Trophoblast cell (in vitro differentiated cells and primary cell): ENCODE measurements at places on chromosomes 6 and 20.

GRCh38 chr6:150346346-150346745 is 22.5 kb upstream of the IYD start:
- H3K36me3 ChIP-seq = no peaks in the 10 kb centered on the region
- no peaks in the 10 kb centered on the region for H3K27me3 ChIP-seq

DNA sequence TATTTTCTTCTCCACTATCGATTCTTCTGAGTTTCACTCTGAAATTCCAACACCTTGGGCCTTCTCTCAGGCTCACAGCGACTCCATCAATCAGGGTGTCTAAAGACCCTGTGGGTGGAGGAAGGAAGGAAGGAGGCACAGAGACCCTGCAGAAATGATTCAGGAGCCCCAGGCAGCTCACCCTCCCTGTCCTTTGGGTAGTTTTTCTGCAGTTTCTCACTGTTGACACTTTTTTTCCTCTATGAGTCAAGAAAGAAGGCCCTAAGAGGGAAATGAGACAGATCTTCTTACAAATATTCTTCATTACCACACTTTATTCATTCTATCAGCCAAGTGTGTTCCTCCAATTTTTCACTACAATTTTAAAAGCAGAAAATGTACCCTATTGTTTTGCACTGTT is 34.2 kb upstream of the TBXT start:
- H3K27me3 ChIP-seq = peaks cover 8% of the 10 kb centered on the region
- H3K36me3 ChIP-seq = no peaks in the 10 kb centered on the region
- no peak overlapping the region for H3K27ac ChIP-seq
- H3K4me3 ChIP-seq = no peak overlapping the region
- DNase-seq = no peak
- no peaks in the 10 kb centered on the region for H3K4me1 ChIP-seq

- no peak overlapping the region for H3K4me3 ChIP-seq
- H3K4me1 ChIP-seq = no peaks in the 10 kb centered on the region
- H3K36me3 ChIP-seq = no peaks in the 10 kb centered on the region
- peak overlapping the region; percentile 33 for H3K27ac ChIP-seq
- DNase-seq = peak; percentile 58
- H3K27me3 ChIP-seq = no peaks in the 10 kb centered on the region
Measured at GRCh38 chr6:134287859-134288537, 29.9 kb downstream of the SGK1 start.

- H3K36me3 ChIP-seq = no peaks in the 10 kb centered on the region
- H3K27me3 ChIP-seq = no peaks in the 10 kb centered on the region
- no peak for DNase-seq
- no peaks in the 10 kb centered on the region for H3K4me1 ChIP-seq
Measured at GRCh38 chr6:168535711-168536110, 94.7 kb downstream of the SMOC2 start.

DNA sequence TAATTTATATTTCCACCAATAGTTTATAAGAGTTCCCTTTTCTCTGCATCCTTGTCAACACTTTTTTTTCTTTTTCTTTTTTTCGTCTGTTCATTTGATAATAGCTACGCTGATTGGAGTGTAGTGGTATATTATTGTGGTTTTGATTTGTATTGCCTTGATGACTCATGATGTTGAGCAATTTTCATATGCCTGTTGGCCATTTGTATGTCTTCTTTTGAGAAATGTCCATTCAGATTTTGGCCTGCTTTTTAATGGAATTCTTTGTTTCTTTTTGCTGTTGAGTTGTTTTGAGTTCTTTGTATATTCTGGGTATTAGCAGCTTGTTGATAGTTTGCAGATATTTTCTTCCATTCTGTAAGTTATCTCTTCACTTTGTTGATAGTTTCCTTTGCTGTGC is 773.4 kb downstream of the KIF16B start:
- H3K4me1 ChIP-seq = no peaks in the 10 kb centered on the region
- no peak for DNase-seq
- no peak overlapping the region for H3K27ac ChIP-seq
- no peaks in the 10 kb centered on the region for H3K27me3 ChIP-seq

DNA sequence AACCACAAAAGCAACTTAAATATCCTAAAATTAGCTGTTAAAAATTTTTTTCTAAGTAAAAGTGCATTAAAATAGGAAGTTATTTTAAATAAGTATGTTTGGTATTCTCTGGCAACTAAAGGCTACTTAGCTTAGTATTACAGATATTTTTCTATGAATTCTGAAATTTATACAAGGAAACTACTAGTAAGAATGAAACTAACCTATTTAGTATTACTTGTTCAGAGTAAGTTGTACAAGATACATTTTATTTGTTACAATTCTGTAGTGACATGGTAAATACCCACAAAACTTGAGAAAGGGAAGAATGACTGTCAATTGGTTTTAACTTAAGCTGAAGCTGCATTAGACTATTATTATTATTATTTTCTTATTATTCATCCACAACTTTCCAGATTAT is 6.5 kb downstream of the PHIP start:
- no peaks in the 10 kb centered on the region for H3K4me1 ChIP-seq
- no peak overlapping the region for H3K27ac ChIP-seq
- no peaks in the 10 kb centered on the region for H3K36me3 ChIP-seq
- DNase-seq = no peak
- H3K4me3 ChIP-seq = no peak overlapping the region
- no peaks in the 10 kb centered on the region for H3K27me3 ChIP-seq

- no peaks in the 10 kb centered on the region for H3K4me1 ChIP-seq
- H3K4me3 ChIP-seq = no peak overlapping the region
- H3K27ac ChIP-seq = no peak overlapping the region
- no peak for DNase-seq
- no peaks in the 10 kb centered on the region for H3K36me3 ChIP-seq
Measured at GRCh38 chr6:133730881-133731280, 158.0 kb upstream of the TCF21 start.

- H3K4me3 ChIP-seq = no peak overlapping the region
- no peaks in the 10 kb centered on the region for H3K27me3 ChIP-seq
- peaks cover 26% of the 10 kb centered on the region for H3K36me3 ChIP-seq
- H3K4me1 ChIP-seq = peaks cover 2% of the 10 kb centered on the region
Measured at GRCh38 chr20:47266847-47267515, 89.5 kb downstream of the ZMYND8 start.

GRCh38 chr20:43752561-43753301 is 25.9 kb upstream of the GTSF1L start:
- no peak for DNase-seq
- H3K36me3 ChIP-seq = no peaks in the 10 kb centered on the region
- H3K4me1 ChIP-seq = no peaks in the 10 kb centered on the region
- no peak overlapping the region for H3K27ac ChIP-seq

- H3K27ac ChIP-seq = no peak overlapping the region
- no peaks in the 10 kb centered on the region for H3K36me3 ChIP-seq
- no peaks in the 10 kb centered on the region for H3K27me3 ChIP-seq
- no peaks in the 10 kb centered on the region for H3K4me1 ChIP-seq
- H3K4me3 ChIP-seq = no peak overlapping the region
- no peak for DNase-seq
Measured at GRCh38 chr20:14295238-14295637, 42.2 kb downstream of the FLRT3 start.

DNA sequence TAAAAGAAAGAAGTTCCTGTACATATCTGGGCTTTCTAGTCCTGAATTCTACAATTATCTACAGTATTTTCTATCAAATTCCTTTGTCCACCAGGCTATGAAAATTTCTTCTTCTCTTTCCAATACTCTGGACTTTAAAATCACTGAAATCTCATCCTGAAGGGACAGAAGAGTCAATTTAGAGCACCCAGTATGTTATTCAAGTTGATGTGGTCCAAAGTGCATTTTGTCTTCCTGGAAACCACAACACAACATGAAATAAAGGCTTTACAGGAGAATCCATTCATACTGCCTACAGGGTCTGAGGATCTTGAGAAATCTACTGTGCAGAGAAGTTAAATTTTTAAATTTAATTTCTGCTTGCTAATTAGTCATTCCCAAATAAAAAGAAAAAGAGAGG is 94.9 kb upstream of the ADGRF1 start:
- DNase-seq = no peak
- no peaks in the 10 kb centered on the region for H3K36me3 ChIP-seq
- H3K27me3 ChIP-seq = no peaks in the 10 kb centered on the region
- no peak overlapping the region for H3K27ac ChIP-seq
- no peak overlapping the region for H3K4me3 ChIP-seq
- H3K4me1 ChIP-seq = peaks cover 26% of the 10 kb centered on the region

DNA sequence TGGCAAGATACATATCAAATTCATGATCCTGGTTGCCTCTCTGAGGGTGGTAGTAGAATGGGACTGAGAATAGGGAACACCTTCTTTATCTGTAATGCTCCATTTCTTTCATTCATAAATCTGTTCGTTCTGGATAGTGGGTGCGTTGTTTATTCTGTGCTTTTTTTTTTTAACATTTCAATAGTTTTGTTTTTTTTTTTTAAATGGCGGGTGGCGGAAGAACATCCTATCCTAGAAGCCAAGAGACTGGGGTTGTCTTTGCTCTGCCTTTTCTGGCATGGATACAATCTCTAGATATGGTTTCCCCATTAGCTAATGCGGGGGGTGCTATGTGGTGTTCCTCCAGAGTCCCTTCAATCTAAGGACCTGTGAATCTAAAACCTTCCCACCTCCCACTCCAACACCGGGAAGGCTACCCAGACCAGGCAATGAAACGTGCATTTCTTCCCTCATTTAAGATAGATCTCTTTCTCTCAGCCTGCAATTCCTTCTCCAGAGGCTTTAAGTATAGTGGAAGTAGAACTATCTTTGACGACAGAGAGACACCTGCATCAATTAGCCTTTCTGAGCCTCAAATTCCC is 883 bp upstream of the CCDC28A start:
- no peak overlapping the region for H3K4me3 ChIP-seq
- H3K36me3 ChIP-seq = no peaks in the 10 kb centered on the region
- peaks cover 3% of the 10 kb centered on the region for H3K4me1 ChIP-seq
- H3K27ac ChIP-seq = no peak overlapping the region
- no peaks in the 10 kb centered on the region for H3K27me3 ChIP-seq

DNA sequence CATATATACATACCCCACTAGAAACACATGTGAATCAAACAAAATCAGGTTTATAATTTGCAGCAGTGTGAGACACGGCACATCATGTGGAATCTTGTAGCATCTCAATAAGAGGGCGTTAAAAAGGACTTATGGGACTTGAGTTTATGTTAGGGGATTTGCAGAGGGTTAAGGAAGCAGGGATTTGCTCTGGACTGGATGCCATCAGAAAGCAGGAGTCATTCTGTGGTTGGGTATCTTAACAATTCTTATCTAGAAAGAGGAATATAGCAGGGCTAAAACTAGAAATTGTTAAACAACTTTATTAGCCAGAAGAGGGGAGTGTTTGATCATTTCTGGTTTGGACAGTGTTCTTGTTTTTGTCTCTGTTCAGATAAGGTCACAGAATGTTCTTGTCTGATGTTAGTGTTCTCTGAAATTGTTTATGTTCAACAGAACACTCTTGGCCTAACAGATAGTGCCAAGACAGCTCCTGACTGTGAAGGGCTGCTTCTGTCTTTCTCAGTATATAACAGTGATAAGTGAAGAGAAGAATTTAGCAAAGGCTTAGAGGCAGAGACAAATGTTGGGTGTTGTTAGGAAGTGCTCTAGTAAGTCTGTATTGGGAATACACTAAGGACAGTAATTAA is 39.2 kb downstream of the LIN28B start:
- H3K4me3 ChIP-seq = no peak overlapping the region
- peaks cover 1% of the 10 kb centered on the region for H3K36me3 ChIP-seq
- H3K27ac ChIP-seq = no peak overlapping the region
- no peaks in the 10 kb centered on the region for H3K27me3 ChIP-seq
- DNase-seq = no peak

GRCh38 chr6:105210932-105211531 is 31.2 kb upstream of the POPDC3 start:
- no peak for DNase-seq
- H3K27me3 ChIP-seq = no peaks in the 10 kb centered on the region
- no peak overlapping the region for H3K4me3 ChIP-seq
- H3K36me3 ChIP-seq = no peaks in the 10 kb centered on the region

DNA sequence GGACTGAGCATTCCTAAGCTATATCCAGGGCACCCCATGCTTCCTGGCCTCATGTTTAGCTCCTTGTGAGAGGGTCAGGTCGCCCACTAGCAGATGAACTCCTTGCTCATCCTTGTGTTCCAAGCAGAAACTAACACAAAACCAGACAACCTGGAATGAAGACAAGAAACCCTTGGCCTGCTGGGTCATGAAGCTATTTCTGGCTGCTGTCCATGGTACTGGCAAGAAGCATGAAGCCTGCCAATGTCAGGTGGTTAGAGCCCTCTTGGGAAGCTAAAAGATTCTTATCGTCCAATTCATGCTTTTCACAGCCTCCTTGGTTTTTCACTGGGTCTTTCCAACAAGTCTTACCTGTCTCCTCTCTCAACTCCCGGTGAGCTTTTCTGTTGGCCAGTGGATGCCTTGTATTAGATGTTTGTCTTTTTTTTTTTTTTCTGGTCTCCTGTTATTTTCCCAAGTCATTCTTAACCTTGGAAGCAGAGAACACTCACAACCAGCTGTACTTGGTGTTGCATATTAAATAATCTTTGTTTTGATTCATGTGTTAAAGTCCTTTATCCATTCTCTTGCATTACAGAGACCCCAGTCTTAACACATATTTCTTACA is 180.3 kb downstream of the ANKRD60 start:
- H3K4me1 ChIP-seq = no peaks in the 10 kb centered on the region
- H3K36me3 ChIP-seq = no peaks in the 10 kb centered on the region
- H3K27me3 ChIP-seq = no peaks in the 10 kb centered on the region
- no peak overlapping the region for H3K4me3 ChIP-seq
- DNase-seq = peak; percentile 54
- H3K27ac ChIP-seq = no peak overlapping the region

GRCh38 chr6:158543606-158544185 is 16.2 kb upstream of the TMEM181 start:
- no peaks in the 10 kb centered on the region for H3K36me3 ChIP-seq
- no peaks in the 10 kb centered on the region for H3K4me1 ChIP-seq
- H3K27me3 ChIP-seq = no peaks in the 10 kb centered on the region
- no peak overlapping the region for H3K27ac ChIP-seq
- no peak for DNase-seq

- no peaks in the 10 kb centered on the region for H3K4me1 ChIP-seq
- DNase-seq = no peak
- H3K27ac ChIP-seq = no peak overlapping the region
Measured at GRCh38 chr20:24017458-24017755, 28.8 kb upstream of the GGTLC1 start.

GRCh38 chr6:1809291-1809988 is 199.7 kb downstream of the FOXC1 start:
- H3K36me3 ChIP-seq = no peaks in the 10 kb centered on the region
- H3K27ac ChIP-seq = no peak overlapping the region
- no peak overlapping the region for H3K4me3 ChIP-seq
- no peaks in the 10 kb centered on the region for H3K27me3 ChIP-seq
- no peaks in the 10 kb centered on the region for H3K4me1 ChIP-seq

DNA sequence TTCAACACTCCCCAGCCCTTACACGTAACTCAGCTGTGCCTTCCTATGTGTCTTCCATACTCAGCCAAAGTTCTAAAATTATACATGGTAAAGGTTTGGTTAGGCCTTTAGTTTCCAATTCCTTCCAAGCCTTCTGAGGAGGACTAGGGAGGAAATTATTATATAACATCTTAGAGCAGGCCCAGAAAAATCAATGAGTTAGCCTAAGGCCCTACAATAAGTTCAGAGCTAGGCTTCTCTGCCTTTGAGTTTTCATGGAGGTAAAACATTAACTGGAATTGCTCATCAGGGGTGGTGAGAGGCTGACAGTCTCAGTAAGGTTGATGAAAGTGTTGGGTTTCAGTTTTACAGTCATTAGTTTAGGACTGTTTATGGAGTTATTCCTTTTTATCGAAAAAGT is 286.0 kb downstream of the ADGB start:
- no peak overlapping the region for H3K4me3 ChIP-seq
- H3K27ac ChIP-seq = no peak overlapping the region
- H3K4me1 ChIP-seq = peaks cover 4% of the 10 kb centered on the region
- no peaks in the 10 kb centered on the region for H3K27me3 ChIP-seq

GRCh38 chr6:83546636-83547035 is 34.3 kb downstream of the PRSS35 start:
- H3K27me3 ChIP-seq = no peaks in the 10 kb centered on the region
- no peak overlapping the region for H3K4me3 ChIP-seq
- no peak overlapping the region for H3K27ac ChIP-seq
- DNase-seq = no peak
- no peaks in the 10 kb centered on the region for H3K4me1 ChIP-seq
